RWPE1 (cell line): ENCODE measurements at places on chromosomes 5 and 9.

GRCh38 chr9:133009906-133010582, 20.8 kb upstream of the GTF3C5 start:
- DNase-seq: no peak

DNA sequence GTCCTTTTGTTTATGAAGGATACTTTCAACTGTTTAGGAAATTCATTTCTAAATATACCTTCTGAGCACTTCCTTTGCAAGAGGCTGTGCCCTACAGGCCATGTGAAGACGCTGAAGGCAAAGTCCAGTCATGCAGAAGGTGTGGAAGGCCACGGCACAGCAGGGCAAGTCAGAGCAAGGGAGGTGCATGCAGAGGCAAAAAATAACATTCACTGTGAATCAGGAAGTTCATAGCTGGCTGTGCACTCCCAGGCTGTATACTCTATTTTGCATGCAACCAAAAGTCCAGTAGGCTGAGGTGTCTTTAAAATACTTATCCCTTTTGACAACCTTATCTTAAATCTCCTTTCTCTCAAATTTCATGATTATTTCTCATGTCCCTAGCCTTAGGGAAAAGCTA, 50.3 kb downstream of the GNAQ start:
- DNase-seq: peak; percentile 69

DNA sequence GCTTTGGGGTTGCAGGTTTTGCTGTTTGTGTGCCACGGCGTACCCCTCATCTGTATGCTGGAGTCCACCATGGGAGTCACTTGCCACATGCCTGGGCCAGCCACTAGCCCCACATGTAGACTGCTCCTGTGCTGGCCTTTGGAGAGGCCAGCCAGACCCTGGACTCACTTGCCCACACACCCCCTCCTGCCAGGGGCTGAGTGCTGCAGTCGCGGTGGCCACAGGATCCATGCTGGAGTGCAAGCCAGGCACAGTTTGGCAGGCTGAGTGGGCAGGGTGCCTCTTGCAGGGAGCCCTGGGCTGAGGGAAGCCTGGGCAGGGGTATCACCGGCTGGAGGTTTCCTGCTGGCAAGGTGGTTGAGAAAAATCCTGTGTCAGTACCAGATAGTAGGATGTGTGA, 25.6 kb upstream of the GCNT1 start:
- DNase-seq: no peak

- DNase-seq: no peak
Measured at GRCh38 chr9:33241298-33241697, 1.3 kb downstream of the SPINK4 start.

GRCh38 chr9:97348871-97349270, 41.4 kb downstream of the CCDC180 start:
- no peak for DNase-seq

- peak; percentile 68 for DNase-seq
Measured at GRCh38 chr5:143143973-143144372, 259.5 kb downstream of the NR3C1 start.

DNA sequence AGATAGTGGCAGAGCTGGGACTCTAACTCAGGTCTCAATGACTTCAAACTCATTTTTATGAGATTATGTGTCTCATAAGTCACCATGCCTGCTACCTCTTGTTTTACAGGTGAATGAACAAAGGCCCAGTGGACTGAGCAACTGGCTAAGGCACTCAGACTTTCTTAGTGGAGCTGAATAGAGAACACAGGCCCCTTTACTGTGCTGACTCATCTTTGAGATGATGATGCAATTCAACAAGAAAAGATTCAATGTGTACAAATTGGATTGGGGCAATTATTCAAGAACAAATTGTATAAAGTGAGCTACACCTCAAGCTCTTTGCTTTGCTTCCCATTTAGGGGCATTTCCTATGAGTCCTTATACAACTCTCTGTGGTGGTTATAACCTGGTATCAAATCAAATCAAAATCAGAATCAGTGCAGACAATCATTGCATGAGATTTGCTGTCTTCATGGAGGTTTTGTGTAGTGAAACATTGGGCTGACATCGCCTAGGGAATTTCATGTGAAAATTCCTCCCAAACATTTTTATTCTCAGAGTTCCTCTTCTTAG, 84.3 kb upstream of the PPP2R2B start:
- DNase-seq: peak; percentile 26

- DNase-seq: no peak
Measured at GRCh38 chr5:119322948-119323537, 32.8 kb upstream of the TNFAIP8 start.

DNA sequence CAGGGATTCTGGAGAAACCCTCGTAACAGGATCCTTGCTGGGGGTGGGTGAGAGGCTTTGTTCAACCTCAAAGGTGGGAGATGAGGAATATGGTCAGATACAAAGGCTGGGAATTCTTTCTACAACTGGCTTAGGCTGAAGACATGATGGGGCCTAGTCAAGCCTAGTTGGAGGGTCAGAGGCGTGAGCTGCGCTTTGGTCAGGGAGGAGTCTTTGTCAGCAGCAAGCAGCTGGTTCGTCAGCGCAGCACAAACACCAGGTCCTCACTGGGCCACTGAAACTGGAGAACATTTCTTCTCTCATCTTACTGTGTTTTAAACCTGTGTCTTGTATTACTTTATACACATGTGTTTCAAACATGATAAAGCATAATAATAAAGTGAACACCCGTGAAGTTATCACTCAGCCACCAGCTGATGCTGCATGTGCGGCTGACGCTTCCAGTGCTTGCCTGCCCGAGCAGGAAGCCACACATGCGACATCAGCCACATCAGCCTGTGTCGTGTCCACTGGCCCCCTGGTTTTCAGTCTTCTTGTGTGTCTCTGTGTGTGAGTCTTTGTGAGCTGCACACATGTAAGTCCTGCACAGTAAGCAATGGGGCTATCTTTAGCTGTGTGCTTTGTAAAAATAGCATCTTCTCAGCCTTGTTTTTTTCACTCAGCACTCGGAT, 81.5 kb downstream of the WNK2 start:
- no peak for DNase-seq

DNA sequence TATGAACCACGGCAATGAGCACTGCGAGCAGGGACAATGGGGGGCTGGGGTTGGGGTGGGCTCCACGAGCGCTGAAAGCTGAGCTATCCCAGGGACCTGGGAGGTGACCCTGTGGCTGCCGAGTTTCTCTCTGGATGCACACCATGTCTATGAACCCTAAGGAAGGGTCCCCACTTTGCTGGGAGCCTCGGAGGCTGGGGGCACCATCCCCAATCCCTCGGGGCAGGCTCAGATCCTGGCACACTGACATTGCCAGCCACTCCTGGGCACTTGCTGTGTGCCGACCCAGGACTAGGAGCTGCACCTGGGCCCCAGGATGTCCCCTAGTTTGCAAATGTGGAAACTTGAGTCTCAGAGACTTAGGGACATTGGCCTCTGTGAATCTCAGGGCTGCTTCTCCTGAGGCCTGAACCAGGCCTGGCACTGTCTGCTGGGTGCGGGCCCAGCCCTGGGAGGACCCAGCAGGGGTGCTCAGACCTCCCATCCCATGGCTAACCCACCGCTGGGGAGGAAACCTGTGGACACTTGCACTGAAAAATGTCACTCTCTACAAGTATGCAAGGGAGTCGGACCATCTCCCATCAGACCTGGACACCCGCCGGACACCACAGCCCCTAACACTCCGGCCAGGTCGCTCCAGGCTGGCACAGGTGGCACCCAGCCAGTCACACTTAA, 13.0 kb upstream of the CAMSAP1 start:
- no peak for DNase-seq

DNA sequence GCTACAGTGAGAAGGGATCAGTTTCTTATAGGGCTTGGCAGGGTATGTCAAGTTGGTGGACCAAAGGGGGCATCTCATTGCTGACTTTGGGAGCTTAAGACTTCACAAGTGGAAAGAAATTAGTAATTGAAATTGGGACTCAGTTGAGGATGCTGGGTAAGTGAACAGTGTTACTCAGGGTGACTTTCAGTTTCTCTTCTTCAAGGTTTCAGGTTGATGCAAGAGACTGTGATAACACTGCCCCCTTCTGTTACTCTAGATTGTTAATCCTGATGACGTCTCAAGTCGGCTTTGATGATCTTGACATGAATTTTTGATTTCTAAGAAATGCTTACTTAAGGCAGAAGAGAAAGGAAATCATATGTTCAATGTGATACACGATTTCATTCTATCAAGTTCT, 21.3 kb downstream of the KCTD16 start:
- peak; percentile 42 for DNase-seq

DNA sequence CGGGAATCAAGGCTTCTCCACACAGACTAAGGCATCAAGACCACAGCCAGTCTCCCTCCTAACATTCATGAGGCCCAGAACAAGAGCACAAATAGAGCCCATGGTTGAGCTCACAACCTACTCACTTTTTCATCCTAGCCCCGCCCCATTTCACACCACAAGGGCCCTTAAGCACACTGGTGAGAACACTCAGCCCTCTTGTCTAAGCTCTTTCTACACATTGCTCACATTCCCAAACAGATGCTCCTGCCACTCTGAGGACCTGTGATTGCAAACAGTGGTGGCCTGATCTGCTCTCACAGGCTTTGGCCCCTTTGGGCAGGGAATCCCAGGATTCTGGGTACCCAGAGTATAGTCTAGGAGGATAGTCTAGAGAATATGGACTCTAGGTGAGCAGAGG, 54.0 kb downstream of the FEM1C start:
- DNase-seq: no peak

- DNase-seq: peak; percentile 57
Measured at GRCh38 chr9:93154293-93154903, 20.3 kb upstream of the NINJ1 start.

DNA sequence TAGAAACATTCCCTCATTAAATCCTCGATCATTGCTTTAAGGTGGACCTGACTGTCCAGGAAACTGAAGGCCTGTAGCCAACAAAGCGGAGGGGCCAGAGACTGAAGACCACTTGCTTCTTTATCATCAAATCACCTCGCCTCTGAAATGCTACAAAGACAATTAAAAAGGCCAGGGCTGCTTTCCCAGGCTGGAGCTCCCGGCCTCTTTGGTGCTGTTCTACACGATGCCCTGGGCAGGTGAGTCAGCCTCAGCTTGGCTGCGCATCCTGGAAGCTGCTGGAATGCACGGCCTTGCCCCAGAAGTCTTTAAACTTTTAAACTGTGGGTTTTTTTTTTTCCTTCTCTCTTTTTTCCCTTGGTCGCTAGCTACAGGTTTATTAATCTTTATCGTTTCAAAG, 46.5 kb downstream of the SH3PXD2B start:
- peak; percentile 86 for DNase-seq

GRCh38 chr9:36143245-36143641, 6.7 kb downstream of the GLIPR2 start:
- DNase-seq: no peak
